NCI-H2029 (cell line): ENCODE measurements at places on chromosomes 3 and 15.

GRCh38 chr3:137012097-137012501 lies 54.3 kb downstream of the IL20RB start:
- no peak for DNase-seq

- DNase-seq: no peak
These were observed 69.9 kb downstream of the NSUN3 start for GRCh38 chr3:94132777-94133176.

- DNase-seq: no peak
These were observed 38.8 kb downstream of the RETNLB start for GRCh38 chr3:108718454-108718853.

- DNase-seq: peak; percentile 53
These were observed 4.8 kb downstream of the HES1 start for GRCh38 chr3:194140520-194141414.

GRCh38 chr15:35289024-35289617 lies 204.0 kb upstream of the NANOGP8 start:
- no peak for DNase-seq
